ENCODE measurements at places on chromosomes 5 and 9.

DNA sequence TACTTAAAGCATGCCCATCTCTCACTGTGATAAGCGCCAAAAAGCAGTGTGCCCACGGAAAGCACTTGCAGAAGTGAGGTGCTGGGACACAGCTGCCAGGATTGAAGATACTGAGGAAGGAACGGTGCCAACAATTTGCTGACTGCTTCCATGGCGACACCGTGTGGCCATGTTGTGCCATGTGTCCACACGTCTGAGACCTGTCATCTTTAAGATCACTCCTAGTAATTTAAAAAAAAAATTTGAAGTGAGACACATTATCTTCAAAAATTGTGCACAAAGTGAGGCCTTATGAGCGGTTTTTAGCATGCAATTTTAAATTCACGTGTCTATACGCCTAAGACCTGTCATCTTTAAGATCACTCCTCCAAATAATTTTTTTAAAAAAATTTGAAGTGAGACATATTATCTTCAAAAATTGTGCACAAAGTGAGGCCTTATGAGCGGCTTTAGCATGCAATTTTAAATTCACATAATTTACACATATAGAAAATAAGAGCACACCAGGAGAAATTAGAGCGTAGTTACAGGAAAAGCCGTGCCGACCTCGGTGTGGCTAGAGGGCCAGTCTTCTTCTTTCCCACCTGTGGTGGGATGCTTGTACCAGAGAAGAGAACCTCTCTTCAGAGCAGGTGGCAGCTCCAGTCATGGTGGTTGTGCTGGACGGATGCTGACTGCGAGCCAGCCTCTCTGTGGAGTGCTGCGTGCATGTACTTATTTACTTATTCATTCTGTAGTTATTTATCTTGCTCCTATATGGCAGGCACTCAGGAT, 21.4 kb upstream of the FLT4 start:
- peak; percentile 27 for DNase-seq

DNA sequence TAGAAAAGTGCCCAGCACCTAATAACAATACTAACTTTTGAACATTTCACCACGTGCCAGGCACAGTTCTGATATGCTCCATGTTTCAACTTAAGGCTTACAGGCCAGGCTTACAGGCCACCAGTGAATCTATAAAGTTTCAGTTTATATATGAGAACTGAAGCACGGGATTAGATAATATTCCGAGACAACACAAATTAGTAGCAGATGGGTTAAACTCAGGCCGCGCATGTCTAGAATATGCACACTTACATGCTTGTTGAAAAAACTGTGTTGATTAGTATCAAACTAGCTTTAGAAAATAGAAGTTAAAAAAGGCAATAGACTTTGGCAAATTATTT, 587.9 kb downstream of the MTRR start:
- DNase-seq = peak; percentile 49

GRCh38 chr9:136345281-136346156, 18.0 kb downstream of the DNLZ start:
- peak; percentile 65 for DNase-seq

- DNase-seq = no peak
Observed at GRCh38 chr5:107422494-107422893, 248.2 kb downstream of the EFNA5 start.

GRCh38 chr5:5132234-5132633, 7.9 kb upstream of the ADAMTS16 start:
- no peak for DNase-seq

DNA sequence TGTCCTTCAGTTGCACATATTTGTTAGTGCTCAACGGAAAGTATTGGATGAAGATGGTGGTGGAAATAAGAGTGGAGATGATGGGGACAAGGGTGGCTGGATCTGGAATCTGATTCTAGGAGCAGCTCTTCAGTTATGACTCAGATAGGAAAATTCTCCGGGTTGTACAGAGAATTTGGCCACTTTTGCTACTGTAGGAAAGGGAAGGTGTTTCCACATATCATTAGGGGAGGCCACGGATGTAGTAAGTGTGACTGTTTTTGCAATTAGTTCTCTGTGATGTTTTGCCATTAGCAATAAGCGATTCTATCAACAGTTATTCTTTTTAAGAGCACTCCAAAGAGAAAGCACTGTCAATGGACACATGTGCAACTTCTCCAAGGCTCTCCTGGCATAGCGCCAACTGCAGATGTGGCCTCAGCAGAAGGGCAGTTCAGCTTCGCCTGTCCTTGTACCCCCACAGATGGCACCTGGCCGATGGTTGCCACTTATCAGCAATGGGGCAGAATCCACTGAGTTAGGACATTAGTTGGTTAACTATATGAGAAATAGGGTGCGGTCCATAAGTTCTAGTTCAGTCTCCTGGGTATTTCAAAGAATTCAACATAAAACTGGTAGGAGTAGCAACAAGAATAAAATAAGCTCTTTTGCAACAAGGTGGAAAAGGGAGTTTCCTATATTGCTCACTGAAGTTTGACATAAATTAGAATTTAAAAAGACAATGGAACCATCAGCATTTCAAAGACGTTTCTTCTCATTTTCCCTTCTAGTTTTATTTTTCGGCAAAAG, 96.3 kb downstream of the ARSB start:
- DNase-seq = no peak

GRCh38 chr9:110579862-110580219, 300 bp upstream of the SVEP1 start:
- peak; percentile 98 for DNase-seq

DNA sequence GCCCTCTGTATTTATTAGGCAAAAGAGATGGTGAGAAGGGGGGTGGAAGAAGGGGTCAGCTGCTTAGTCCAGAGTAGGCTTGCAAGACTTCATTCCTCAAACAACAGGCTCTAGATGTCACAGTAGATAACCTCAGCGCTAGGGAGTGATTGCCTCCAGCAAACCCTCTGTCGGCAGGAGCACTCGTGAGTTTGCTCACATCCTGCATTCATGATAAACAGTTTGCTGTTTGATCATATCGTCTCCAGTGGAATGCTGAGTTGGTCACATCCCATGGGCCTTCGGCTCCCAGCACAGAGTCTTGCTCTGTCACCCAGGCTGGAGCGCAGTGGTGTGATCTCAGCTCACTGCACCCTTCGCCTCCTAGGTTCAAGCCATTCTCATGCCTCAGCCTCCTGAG, 3.6 kb downstream of the TTC23L start:
- DNase-seq = no peak

Measured in fibroblast of gingiva (primary cell).